Tracheal epithelial cell (primary cell): ENCODE measurements at places on chromosomes 1 and 21. TPM values are rescaled to one million over a fixed set of nuclear protein-coding genes. Genes with fewer than 3 reads are reported as not detected.

Gene NCDN
- total RNA-seq, result 10.8 and 17.1 TPM in 2 replicates

Gene FCRL5
- total RNA-seq, result not detected in 2 replicates

Gene DCDC2B
- under 0.01 TPM in 1 of 2 replicates, not detected in the other for total RNA-seq

Gene LIN28A
- not detected in 2 replicates for total RNA-seq

Gene FBLIM1
- total RNA-seq, result 74.6 and 288 TPM in 2 replicates

Gene TBX19
- 0.85 and 0.96 TPM in 2 replicates for total RNA-seq

Gene ARF1
- total RNA-seq, result 201 and 208 TPM in 2 replicates
